ENCODE measurements at places on chromosomes 7 and 10. TPM values are rescaled to one million over a fixed set of nuclear protein-coding genes. Genes with fewer than 3 reads are reported as not detected.

The MMRN2 gene
- total RNA-seq, result 52.9 TPM

The ABCC2 gene
- 3.8 TPM for total RNA-seq

DNA sequence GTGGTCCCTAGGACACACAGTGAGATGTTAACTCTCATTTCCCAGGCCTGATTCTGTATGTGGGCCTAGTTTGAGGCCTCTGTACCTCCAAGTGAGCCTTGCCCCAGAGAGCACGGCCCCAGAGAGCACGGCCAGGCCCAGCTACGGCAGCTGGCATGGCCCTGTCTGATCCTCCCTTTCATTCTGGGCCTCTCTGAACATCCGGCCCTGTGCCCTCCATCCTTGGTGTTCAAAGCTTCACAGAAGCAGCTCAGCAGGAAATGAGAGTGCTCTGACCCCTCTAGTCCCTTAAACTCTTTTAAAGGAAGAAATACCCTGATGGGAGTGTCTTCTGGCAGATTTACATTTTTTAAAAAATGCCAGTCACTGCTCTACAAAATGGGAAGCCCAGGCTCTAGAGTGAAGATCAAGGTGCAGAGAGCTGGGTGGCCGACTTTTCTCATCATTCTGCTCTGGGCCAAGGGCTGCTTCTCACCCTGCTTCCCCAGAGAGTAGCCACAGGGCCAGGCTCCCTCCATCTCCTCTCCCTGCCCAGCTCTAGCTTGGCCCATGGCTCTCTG lies 171.9 kb downstream of the RPS24 start:
- no peak for DNase-seq

GRCh38 chr7:132169730-132170129 lies 406.5 kb downstream of the PLXNA4 start:
- DNase-seq, result no peak

All from suprapubic skin (tissue), 4 donors.